Airway epithelial cell (primary cell): ENCODE measurements at places on chromosomes 3 and 15. TPM values are rescaled to one million over a fixed set of nuclear protein-coding genes. Genes with fewer than 3 reads are reported as not detected.

The KCNMB2 gene
- not detected in 2 replicates for total RNA-seq

The FOXL2NB gene
- 0.05 TPM in 1 of 2 replicates, not detected in the other for total RNA-seq

The MST1R gene
- total RNA-seq, result 13.3 and 19.9 TPM in 2 replicates

The RAB8B gene
- total RNA-seq, result 4.9 and 8.3 TPM in 2 replicates

The GP9 gene
- not detected in 2 replicates for total RNA-seq

The NAALADL2 gene
- total RNA-seq, result 0.23 and 0.92 TPM in 2 replicates

The IQCF6 gene
- total RNA-seq, result not detected in 2 replicates

The IL17RE gene
- total RNA-seq, result 16.6 and 19.3 TPM in 2 replicates

The WNT7A gene
- 12.5 and 16.9 TPM in 2 replicates for total RNA-seq

The COL6A5 gene
- not detected in 2 replicates for total RNA-seq

The GAP43 gene
- total RNA-seq, result not detected in 2 replicates

The SLC38A3 gene
- 0.23 TPM in 1 of 2 replicates, not detected in the other for total RNA-seq

The TEX55 gene
- not detected in 2 replicates for total RNA-seq

The CAMP gene
- total RNA-seq, result not detected in 2 replicates
